ENCODE measurements at places on chromosomes 12 and 14.

- DNase-seq = peak; percentile 12
Observed at GRCh38 chr12:128920468-128920867, 67.2 kb downstream of the GLT1D1 start.

DNA sequence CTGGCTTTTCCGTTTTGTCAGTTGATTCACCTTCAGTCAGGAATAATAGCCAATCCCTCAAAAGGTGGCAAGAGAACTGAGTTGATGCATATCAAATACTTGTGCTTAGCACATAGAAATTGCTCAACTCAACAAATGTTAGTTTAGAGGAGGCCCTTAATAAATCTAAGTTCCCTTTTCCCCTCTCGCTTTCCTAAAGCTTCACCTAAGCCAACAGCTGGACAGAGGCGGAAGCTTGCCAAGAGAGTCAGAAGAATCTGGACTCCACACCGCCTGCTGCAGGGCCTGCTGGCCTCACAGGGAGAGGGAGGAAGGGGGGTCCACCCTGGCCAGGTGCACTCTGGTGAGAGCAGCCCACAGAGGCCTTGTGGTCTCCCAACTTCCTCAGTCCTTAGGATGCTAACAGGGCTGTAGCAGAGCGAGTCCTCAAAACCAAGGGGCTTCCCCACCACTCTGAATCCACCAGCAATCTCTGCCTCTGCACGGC is 213.1 kb downstream of the CHST11 start:
- DNase-seq = no peak

DNA sequence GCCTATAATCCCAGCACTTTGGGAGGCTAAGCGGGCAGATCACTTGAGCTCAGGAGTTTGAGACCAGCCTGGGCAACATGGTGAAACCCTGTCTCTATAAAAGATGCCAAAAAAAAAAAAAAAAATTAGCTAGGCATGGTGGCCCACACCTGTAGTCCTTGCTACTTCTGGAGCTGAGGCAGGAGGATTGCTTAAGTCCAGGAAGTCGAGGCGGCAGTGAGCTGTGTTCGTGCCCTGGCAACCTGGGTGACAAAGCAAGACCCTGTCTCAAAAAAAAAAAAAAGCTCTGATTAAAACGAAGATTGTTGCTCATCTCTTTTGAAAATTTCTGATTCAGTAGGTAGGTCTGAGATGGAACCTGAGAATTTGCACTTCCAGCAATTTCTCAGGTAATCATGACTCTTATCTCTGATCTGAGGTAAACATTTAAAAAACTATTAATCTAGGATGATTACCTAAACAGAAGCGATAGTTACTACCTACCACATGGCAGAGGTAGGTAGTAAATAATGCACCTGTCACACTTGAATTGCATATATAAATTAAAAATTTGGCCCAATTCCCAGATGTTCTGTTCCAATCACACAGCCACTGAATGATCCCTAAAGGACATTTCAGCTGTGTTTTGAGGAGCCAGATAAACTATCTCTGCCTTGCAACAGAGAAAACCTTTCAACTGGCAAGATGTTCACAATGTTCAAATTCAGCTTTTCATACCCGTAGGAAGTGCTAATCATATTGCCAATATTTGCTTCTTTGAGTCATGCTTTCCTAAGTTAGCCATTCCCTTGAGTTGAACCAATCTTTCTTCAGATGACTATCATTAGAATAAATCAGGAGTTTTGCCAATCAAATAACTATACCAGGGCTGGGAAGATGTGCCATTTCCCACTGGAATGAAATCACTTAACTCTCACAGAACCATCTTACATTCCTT is 4.2 kb upstream of the TEP1 start:
- DNase-seq = no peak

DNA sequence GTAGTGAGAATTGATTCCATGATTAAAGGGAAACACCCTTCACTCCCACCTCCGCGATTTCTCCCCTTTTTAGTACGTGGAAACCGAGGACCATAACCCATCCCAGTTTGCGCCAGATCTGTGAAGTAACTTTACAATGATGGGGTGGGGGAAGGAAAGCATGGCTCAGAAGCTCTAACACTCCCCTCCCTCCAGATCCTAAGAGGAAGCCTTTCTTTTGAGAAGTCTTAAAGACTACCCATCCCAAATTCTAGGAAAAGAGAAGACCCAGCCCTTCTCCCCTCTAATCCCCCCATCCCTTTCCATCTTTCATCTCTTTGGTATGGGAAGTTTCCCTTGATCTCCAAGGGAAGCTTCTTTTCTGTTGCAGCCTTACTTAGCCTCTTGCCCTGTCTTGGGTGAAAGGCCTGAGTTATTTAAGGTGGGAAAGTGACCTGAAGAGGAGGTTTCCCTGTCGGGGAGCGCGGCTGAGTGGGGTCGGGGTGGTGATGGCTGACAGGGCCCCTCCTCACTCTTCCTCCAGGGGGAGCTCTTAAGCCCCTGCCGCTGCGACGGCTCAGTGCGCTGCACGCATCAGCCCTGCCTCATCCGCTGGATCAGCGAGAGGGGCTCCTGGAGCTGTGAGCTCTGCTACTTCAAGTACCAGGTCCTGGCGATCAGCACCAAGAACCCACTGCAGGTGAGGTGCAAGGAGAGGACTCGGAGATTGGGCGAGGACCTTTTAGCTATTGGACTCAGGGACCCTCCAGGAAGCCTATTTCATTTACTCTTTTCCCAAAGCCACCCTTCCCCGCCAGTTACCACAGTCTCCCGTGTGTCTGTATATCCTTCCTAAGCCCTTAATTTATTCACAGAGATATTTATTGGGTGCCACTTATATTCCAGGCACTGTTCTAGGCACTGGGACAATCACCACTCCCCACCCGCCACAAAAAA is 1.8 kb downstream of the MARCHF9 start:
- peak; percentile 92 for DNase-seq

DNA sequence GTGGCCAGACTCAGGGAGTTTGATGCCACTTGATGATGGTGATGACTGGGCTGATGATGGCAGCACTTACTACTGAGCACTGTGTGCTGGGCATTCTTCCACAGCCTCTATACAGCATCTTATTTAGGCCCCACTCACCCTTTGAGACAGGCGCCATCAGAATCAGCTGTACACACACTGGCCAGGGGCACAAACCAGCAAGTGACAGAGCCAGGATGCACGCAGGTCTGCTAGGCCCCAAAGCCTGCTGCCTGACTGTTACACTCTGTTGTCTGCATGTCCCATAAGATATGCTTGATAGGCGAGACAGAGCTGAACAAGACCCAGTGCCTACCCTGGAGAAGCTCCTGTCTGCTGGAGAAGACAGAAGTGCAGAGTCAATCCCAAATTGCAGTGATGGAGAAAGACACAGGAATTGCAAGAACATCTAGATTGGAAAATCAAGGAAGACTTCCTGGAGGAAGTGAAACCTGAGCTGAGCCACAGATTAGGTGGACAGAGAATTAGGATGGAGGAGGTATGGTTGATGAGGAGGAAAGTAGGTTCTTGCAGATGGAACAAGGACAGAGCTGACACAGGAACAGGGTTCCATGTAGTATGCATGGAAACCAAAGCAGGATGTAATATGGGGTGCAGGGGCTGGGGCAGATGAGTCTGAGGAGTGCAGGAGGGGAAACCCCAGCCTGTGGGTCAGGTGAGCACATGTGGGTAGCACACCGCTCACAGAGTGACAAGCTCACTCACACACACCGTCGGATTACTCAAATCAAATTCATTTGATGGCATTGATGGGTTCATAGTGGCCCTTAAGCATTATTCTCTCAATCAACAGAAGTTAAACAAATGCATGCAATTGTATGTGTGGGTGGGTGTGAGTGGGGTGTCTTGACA is 117.3 kb downstream of the BEGAIN start:
- no peak for DNase-seq

DNA sequence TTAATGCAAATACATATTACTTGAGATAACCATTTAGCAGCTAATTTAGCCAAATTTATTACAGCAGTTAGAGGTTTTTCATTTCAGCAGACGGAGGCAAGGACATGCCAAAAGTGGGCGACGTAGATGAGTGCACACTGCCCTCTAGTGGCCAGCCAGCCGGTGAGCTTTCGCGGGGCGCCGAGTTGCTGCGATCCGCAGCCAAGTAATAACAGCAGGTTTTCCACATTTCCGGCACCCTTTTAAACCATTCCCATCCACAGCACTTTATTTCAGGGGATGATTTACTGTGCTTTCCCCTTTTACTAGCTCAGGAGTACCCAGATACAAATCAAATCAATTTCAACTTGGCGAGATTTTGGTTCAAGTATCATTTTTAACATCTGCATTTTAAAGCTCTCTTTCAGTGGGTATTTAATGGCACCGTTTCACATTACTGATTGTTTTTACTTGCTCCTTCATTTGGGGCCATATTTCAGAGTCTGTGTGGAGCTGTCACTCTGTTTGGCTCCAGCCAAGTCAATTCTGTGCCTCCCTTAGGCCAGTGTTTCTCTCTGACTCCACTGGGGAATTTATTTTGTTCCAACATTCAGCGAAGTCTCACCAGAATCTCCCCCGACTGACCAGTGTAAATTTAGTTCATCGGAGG is 158.0 kb downstream of the EGLN3 start:
- peak; percentile 72 for DNase-seq

DNA sequence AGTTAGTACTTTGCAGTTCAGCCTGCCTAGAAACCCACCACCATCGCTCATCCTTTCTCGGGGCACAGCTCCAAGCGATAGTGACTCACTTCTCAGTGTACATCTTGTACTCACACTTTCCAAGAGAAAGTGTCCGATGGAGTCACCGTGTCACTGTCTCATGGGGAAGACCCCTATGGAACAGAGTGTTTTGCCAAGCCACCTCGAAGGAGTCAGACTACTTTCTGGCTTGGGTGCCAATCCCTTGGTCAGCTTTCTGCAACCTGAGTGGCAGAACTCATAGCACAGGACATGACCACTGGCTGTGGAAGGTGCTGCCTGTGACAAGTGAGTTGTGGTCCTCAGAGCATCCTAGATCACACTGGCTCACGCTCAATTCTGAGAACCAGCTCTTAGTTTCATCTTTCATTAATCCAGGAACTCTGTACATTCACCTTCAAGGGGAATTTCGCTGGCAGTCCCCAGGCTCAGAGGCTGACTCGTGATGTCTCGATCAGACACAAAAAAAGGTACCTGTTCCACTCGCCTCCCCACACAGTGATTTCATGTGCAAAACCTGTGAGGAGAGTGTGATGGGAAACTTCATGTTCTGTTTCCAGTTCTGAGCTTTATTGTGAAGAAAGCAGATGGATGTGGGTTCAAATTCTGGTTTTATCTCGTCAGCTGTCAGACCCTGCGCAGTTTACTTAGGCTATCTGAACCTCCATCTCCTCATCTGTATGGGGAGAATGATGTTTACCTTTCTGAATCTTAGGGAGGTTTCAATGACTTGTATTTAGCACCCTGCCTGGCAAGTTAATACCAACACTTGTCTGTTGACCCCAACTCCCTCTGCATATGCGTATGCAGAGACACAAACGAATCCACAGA is 127.3 kb upstream of the CCND2 start:
- no peak for DNase-seq

- no peak for DNase-seq
Observed at GRCh38 chr12:20472102-20472782, 103.9 kb downstream of the PDE3A start.

GRCh38 chr14:94305620-94306019 is 12.6 kb upstream of the SERPINA10 start:
- no peak for DNase-seq

DNA sequence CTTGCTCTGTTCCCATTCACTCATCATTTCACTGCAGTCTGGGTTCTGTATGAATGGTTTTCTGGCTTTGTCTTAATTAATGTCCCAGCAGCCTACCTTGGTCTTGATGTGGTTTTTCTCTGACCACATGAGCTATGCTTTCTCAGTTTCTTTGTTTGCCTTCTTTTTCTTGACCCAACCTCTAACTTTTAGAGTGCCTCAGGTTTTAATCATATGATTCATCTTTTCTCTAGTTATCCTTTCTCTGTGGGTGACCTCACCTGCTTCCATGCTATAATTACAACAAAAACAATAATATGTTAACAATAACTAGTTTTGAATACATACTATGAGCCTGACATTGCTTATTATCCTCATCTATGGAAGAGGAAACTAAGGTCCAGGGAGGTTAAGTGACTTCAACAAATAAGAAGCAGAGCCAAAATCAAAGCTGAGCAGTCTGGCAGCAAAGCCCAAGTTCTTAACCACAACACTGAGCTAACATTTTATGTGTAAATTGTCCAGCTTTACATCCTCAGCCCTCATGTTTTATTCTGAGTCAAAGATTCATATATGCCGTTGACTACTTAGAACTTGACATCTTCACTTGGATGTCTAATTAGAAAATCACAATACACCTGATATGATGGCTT is 4.7 kb upstream of the EPYC start:
- no peak for DNase-seq

DNA sequence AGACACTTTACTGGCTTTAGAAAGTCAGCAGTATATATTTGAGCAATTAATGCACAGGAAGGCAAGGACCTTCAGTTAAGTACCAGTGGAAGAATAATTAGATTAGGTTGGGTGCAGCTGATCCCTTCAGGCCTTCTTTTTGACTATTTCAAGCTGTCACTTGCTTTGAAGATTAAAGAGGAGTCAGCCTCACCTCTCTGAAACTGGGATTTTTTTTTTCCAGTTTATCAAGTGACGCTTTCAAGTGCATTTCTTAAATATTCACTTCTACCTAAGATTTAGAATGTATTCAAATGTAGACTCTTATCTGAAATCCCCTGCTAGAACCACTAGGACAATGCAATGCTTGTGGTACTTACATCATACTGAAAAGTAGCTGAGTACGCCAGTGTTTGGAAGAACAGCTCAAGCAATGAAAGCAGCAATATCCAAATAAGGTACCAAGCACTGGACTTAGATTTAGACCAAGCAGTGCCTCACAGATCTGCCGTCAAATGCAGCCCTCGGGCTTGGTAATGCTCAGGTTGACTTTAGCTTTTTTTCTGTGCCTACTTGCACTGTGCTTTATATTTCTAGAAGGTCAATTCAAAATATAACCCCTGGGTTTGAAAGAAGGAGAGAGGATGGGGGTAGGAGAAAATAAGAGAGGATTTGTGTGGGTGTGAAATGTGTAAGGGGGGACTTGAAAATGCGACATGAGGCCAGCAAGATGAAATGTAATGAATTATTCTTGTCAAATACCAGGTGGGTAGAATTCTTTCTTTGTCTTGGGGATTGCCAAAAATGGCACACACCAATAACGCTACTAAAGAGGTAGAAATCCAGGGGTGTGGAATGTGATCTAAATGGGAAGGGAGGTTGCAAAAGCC is 3.7 kb upstream of the FERMT2 start:
- DNase-seq = peak; percentile 89

DNA sequence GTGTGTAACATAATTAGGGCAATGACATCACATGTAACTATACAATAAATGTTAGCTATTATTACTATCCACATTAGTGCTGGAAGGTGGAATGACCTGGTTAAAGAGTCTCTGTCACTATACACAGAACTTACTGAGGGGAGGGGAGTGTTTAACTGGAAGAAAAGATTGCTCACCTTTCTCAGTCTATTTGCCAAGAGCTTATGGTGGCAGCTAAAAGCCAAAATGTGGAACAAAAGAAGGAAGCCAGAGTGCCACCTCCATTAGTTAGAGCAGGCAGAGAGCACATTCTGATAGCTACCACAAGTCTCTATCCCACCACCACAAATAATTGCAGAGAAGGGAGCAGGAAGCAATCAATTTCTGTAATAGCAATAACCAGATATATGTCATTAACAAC is 124.4 kb downstream of the MED13L start:
- DNase-seq = no peak

All from NCI-H82 (cell line).